ENCODE measurements at places on chromosomes 7 and 10.

GRCh38 chr7:42690794-42691639 lies 220.9 kb downstream of the C7orf25 start:
- no peak for DNase-seq

GRCh38 chr10:63977329-63977923 lies 456.2 kb downstream of the REEP3 start:
- no peak for DNase-seq

- no peak for DNase-seq
These were observed 43.7 kb downstream of the PFKP start for GRCh38 chr10:3110782-3111620.

GRCh38 chr10:47282005-47282656 lies 17.9 kb upstream of the GDF10 start:
- DNase-seq: no peak

- DNase-seq: no peak
These were observed 201.0 kb downstream of the FRMD4A start for GRCh38 chr10:14129770-14130169.

DNA sequence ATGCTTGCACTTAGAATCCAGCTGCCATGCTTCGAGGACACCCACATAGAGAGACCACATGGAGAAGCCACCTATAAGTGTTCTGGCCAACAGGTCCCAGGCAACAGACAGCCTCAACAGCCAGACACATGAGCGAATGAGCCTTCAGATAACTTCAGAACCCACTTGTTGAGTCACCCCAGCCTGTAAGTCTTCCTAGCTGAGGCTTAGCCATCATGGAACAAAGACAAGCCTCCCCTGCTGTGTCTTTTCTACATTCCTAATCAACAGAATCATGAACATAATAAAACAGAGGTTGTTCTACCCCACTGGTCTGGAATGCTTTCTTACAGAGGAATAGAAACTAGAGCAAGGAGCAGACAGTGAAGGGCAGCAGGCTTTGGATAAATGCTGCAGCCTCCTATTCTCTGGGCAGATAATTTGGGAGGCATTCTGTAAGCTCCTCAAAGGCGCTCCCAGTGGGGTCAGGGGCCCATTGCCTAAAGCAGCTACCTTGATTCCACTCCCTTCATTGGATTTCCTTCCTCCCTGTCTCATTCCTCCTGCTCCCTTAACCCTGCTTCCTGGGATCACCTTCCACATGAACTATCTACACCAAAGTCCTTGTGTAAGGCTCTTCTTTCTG lies 4.6 kb downstream of the TLL2 start:
- no peak for DNase-seq

DNA sequence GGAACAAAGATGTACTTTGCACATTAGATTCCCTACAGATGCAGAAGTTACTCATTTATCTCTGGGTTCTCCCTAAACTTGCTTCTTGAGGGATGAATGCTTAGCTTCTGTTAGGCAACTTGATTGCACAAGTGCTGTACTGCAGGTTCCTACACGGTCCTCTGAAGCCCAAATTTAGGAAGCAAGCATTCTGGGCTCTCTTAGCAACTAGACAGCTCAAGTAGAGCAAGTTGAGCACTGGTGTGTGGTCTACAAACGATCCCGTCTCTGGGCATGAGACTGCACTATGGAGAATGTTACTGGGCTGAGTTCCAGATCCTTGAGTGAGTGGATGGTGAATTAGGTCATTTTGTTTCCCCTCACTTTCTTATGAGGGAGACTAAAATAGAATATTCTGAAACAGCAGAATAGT lies 14.3 kb downstream of the SEMA3D start:
- DNase-seq: no peak

GRCh38 chr7:50591480-50592438 lies 26.6 kb upstream of the DDC start:
- DNase-seq: no peak

GRCh38 chr10:50623663-50624412 lies at the start of gene SGMS1:
Gene SGMS1 (minus strand): TSS chr10:50623956. CDS start chr10:50344114, 279,842 bp downstream.
- peak; percentile 83 for DNase-seq

- no peak for DNase-seq
These were observed 247.3 kb downstream of the SEMA3A start for GRCh38 chr7:83947260-83947659.

DNA sequence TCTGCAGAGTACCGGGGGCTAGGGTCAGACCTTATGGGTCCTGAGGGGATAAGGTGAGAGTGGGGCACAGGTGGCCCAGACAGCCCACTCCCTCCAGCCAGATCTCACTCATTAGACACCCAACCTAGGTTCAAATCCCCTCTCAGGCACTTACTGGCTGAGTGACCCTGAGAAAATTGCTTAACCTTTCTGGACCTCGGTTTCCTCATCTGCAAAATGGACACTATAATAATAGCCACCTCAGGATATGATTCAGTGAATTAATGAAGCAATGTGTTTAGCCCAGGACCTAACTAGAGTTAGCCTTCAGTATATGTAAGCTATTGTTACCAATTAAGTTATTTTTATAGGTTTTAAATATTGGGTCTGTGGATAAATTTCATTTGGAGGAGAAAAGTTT lies 122.6 kb downstream of the RGS10 start:
- DNase-seq: no peak

DNA sequence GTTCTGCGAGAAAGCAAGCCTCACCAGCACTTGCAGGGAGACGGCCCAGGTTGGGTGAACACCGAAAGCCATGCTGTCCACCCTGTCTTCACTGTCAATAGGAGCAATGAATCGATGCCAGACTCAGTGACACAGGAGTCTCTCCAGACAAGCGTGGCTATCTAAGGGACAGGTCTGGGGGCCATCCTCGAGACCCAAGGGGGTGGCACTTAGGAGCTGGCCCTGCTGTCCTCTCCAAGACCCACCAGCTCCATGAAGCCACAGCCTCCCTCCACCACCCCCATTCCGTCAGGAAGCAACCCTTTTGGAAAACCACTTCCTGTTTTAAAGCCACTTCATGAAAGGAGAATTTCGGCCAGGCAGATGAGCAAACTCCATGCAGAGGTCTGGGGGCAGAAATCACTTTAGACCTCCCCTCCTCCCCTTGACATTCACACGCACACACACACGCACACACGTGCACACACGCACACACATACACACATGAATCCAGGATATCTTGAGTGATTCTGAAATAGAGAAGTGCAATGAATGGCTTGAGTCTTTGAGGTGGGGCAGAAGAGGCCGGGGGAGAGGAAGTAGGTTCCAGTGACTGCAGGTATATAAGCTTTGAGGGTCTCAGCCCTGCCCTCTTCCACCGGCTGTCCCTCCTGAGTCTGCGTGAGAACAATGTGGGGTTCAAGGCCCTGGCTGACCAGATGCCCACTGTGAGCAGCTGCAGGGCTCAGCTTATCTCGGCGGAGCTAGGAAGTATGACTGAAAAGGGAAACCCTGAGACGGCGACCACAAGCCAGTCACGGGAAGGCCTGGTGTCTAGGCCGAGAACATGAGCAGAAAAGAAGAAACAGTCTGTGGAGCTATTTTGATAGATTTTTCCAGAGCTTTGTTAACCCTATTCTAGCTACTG lies 25.0 kb downstream of the RGS10 start:
- DNase-seq: peak; percentile 54

DNA sequence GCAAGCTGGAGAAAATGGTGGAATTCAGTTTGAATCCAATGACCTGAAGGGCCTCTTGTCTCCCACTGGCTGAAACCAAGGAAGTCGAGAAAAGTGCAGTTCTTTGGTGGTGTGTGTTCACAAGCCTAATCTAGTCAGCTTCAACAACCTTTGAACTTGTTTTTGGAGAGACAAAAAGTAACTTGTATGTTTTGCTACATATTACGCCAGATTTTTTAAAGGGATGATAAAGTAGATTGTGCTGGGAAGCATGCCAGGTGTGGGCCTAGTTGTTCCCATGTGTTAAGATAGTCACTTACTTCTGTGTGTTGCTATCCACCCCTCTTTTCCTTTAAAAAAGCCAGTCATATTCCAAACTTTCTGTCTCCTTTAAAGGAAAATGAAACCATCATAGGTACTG lies 79.7 kb upstream of the FAM3C start:
- no peak for DNase-seq

- DNase-seq: no peak
These were observed 167.4 kb upstream of the PRSS58 start for GRCh38 chr7:142425281-142425680.

- DNase-seq: no peak
These were observed 146.7 kb downstream of the DNAJB6 start for GRCh38 chr7:157483515-157483914.

DNA sequence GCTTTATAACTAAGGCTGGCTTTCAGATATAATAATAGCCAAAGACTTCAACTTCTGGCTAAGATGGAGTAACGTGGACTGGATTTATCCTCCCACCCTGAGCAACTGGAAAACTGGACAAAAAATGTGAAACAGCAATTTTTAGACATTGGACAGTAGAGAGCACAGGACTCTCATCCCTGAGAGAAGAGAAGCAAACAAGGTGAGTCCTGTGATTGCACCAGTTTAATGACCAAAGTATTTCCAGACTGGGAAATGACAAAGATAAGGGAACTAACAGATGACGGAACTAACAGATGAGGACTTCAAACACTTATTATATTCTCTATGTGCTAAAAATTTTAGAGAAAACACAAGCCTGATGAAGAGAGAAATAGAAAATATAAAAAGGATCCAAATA lies 175.7 kb upstream of the SLC25A13 start:
- DNase-seq: no peak

DNA sequence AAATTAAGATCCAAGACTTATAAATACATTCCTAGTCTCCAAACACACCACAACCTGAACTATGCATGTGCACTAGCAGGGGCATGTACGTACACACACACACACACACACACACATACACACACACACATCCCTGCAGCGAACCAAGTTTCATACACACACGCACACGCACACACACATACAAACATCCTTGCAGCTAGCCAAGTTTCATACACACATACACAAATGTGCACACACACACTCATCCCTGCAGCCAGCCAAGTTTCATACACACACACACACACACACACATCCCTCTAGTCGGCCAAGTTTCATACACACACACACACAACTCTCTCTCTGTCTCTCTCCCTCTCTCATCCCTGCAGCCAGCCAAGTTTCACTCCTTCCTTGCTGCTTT lies 82.7 kb upstream of the WIPF3 start:
- no peak for DNase-seq

- no peak for DNase-seq
These were observed 101.6 kb downstream of the SORBS1 start for GRCh38 chr10:95459446-95460045.

GRCh38 chr7:106444068-106444655 lies 159.4 kb upstream of the NAMPT start:
- no peak for DNase-seq

GRCh38 chr10:77321838-77322237 lies 315.8 kb downstream of the KCNMA1 start:
- DNase-seq: no peak

- DNase-seq: no peak
These were observed 150.6 kb upstream of the FOXP2 start for GRCh38 chr7:114264023-114264422.

DNA sequence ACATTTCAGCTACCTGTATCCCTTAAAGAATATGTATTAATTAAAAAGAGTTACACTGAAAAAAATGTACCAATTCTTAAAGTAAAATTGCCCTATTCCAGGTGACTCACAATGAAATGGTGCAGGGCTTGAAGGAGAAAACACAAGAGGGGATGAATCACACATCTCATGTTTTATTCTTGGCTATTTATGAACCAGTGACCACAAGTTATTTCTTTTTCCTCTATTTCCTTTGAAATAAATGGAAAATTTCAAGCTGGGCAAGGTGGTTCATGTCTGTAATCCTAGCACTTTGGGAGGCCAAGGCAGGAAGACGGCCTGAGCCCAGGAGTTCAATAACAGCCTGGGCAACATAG lies 106.8 kb downstream of the UBE2H start:
- DNase-seq: no peak

DNA sequence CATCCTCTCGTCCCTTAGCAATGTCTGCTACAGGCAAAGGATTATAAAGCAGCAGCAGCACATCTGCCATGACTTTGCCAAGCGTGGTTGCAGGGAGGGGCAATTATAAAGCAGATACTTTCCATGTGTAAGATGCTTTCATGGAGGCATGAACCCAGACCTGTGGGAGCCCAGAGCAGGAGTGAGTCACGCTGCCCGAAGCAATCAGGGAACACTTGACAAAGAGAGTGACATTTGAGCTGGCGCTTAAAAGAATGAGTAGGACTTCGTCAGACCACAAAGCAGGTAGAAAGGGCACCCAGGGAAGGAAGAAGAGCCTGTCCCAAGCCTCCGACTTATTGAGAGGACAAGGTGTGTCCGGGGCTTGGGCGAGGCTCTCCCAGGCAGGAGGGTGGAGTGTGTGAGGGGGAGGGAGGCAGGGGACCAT lies 147.2 kb downstream of the MYOF start:
- no peak for DNase-seq

DNA sequence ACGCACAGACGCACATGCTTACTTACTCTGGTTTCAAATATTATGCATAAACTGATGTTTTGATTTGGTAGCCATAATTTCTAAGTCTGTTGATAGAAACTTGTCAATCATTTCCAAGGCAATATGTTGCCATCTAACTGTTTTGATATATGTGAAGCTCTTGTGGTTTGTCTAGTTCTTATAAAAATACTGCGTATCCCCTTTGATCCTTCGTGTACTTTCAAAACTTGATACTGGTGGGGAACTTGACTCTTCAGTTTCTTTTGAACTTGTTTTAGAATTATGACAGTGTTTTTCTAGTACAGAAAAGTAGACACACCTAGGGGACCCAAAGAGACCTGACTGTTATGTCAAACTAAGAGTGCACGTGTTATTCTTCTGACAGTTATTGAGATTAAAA lies 708.0 kb downstream of the LRMDA start:
- DNase-seq: no peak

DNA sequence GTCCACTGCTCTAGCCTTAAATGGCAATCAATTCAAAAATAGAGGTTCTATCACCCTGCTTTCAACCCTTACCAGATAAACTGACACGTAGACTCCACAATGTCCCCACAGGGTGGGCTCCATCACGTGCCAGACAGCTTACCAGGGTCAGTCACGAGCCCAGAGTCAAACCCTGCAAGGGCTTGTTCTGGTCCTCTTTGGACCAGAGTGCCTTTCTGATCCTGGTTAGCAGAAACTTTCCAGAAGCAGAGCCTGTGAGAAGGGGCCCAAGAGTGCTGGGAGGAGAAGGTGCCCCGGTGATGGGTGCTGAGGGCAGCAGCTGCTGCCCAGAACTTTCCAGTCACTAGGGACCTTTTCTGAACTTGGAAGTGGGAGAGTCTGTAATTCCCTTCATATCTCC lies 354 bp upstream of the GIMAP5 start:
- no peak for DNase-seq

- no peak for DNase-seq
These were observed 221.7 kb upstream of the TCF7L2 start for GRCh38 chr10:112728118-112728883.

Data from CD4-positive, alpha-beta T cell treated with Interleukin-15 for 1 hour (primary cell).